Mucosa of descending colon (tissue), 3 donors: ENCODE measurements at places on chromosomes 3 and 15. TPM values are rescaled to one million over a fixed set of nuclear protein-coding genes. Genes with fewer than 3 reads are reported as not detected.

Gene CPN2
- total RNA-seq, result not detected

Gene ZXDC
- 39.4 TPM for total RNA-seq

Gene SST
- total RNA-seq, result 7.2 TPM

Gene RAB27A
- 39.0 TPM for total RNA-seq

Gene SHISA5
- total RNA-seq, result 120 TPM

Gene CCR8
- not detected for total RNA-seq

Gene THSD4
- 46.2 TPM for total RNA-seq

Gene COL6A6
- not detected for total RNA-seq

Gene SCG5
- 4.2 TPM for total RNA-seq

Gene TBC1D23
- total RNA-seq, result 43.5 TPM

DNA sequence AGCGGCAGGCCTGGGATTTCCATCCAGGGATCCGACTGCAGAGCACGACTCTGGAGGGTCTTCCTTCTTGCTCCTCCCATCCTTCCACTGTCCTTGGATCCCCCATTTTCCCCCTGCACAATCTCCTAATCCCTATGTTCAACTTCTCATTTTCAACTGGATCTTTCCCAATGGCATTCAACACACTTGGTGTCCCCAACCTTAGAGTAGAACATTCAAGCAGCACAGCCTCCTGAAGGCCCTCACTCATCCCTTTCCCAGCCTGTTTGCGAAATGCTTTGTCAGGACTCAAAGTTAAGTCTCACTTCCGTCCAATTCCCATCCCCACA lies 32.3 kb downstream of the RPN1 start:
- DNase-seq, result no peak

DNA sequence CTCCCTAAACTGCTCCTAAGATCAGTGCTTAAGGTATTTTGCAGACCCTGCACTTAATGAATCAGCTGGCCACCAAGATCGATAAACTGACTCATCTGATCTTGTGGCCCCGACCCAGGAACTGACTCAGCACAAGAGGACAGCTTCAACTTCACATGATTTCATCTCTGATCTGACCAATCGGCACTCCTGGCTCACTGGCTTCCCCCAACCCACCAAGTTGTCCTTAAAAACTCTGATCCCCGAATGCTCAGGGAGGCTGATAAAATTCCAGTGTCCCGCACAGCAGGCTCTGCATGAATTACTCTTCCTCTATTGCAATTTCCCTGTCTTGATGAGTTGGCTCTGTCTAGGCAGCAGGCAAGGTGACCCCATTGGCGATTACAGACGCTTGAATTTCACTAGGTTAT lies 13.5 kb downstream of the HTR3E start:
- no peak for DNase-seq

DNA sequence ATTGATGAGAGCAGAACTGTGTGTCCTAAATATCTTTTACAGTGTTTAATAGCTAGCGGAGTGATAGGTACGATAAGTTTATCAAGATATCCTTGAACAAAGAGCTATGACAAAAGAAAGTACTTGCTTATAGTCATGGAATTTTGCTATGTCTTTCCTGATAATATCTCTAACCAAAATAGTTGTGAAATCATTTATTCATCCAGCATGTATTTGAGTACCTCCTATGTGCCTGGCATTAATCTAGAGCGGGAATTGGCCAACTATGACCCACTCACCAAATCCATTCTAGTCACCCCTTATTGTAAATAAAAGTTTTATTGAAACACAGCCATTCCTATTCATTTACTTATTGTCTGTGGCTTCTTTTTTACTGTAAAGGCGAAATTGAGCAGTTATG lies 46.6 kb downstream of the ZFAND6 start:
- DNase-seq, result no peak

- DNase-seq, result no peak
Measured at GRCh38 chr3:124149771-124150170, 157.8 kb upstream of the ROPN1 start.

GRCh38 chr3:124838963-124839362 lies 48.2 kb downstream of the ITGB5 start:
- DNase-seq, result no peak

GRCh38 chr15:31427411-31427810 lies 100.8 kb downstream of the KLF13 start:
- no peak for DNase-seq

DNA sequence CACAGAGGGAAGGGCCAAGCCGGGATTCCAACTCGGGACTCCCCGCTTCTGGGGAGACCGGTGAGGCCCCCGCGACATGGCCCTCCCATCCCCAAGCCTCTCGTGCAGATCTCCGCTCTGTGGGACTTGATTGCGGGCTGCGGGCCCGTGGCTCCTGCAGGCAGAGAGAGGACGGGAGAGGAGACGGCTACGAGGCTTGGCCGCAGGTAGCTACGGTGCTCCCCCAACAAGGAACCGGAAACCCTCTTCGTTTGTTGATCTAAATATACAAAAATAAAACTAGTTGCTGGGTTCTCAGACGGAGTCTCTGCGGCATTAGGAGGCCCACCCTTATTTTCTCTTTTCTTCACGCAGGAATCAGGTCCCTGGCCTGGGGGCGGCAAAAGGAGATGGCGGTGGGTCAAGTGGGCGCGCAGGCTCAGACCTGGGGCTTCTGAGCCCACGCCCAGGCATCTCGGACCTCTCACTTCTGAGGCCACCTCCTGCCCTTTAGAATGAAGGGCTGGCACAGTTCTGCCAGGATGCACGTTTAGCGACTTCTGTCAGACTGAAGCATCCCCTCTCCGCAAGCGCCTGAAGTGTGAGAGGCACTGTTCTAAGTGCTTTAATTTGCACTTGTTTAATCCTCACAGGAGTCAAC lies 10.9 kb downstream of the GNB5 start:
- DNase-seq, result peak; percentile 68

DNA sequence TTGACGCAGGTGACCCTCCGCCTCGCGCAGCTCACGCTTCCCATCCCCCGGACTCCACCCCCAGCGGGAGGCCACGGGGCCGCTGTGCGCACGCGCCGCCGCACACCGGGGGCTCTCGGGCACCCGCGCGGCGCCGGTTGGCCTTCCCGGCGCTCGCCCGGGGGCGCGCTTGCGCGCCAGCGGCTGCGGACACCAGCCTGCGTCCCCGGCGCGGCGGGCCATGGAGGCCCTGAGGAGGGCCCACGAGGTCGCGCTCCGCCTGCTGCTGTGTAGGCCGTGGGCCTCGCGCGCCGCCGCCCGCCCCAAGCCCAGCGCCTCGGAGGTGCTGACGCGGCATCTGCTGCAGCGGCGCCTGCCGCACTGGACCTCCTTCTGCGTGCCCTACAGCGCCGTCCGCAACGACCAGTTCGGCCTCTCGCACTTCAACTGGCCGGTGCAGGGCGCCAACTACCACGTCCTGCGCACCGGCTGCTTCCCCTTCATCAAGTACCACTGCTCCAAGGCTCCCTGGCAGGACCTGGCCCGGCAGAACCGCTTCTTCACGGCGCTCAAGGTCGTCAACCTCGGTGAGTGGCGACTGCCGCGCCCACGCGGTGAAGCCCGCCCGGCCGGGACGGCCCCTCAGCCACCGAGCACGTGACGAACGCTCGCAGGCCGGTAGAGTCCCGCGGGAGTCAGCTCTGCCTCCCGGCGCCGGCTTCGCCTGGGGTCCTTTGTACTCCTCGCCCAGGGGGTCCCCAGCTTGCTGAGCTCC lies at the start of gene C15orf61:
TSS of gene C15orf61 (plus strand) at position 103 of the 754 bp plus-strand sequence. CDS start at position 221, 118 bp downstream.
- DNase-seq, result peak; percentile 89

DNA sequence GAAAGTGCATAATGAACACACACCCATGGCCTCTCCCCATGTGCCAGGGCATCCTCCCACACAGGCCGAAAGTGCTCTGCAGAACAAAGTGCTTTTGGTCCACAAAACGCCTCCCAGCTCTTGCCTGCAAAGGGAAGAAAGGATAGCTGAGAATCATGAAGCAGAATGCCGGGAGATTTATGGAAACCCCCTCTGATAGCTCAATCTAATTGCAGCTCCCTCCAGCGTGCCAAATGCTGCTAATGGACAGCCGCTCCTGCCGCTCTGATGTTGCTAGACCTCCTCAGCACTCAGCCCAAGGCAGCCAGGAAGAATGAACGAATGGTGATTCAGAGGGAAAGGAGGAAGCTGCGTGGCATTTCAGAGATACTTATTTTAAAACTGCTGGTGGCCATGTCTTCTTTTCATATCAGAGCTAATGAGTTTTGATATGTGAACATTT lies 145.3 kb downstream of the TJP1 start:
- no peak for DNase-seq

GRCh38 chr3:116112696-116113095 lies 332.6 kb downstream of the LSAMP start:
- DNase-seq, result no peak

GRCh38 chr3:143951351-143951971 lies 20.2 kb upstream of the DIPK2A start:
- no peak for DNase-seq

DNA sequence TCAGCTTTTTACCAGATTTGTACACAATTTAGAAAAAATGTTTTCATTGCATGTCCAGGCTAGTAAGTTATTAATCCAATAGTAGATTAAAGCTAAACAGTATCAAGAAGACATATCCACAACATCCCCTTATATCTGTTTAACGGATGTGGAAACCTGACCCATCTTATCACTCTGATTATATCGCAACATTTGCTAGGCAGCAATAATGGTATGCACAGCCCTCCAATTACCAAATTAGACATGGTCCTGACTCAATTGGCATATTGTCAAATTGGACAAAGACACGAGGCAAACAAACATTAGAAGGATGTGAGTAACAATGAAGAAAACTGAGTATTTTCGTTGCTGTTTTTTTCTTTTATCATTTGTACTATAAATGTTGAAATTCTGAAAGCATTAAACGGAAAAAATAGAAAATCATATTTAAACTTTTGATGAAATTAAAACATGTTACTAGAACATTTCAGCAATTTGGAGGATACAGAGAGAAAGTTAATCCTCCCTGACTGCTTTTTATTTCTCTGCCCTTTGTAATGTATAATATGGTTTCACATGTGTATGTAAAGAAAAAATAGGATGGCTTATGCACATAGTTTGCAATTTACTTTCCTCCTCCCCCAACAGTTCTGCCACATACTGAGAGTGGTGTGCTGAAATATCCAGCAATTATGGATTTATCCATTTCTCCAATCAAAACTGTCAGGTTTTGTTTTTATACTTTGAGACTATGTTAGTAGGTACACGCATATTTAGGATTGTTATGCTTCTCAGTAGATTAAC lies 633.7 kb downstream of the ZIC1 start:
- DNase-seq, result no peak

DNA sequence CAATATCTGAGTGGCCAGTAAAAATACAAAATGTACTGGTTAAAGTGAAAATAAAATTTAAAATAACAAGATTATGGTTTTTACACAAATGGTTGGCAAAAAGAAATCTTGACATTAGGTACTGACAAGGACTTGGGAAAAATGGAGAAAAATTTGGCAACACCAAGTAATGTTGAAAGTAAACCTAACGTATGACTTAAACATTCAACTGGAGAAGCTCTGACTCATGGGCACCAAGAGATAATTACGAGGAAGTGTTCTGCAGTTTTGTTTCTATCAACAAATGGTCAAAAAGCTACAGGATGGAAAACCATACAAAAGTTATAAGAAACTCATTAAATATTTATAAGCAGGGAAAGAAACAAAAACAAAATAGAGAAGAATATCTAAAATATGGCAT lies 177.7 kb downstream of the ZNF385D start:
- no peak for DNase-seq

GRCh38 chr3:146203776-146204175 lies 42.8 kb upstream of the PLOD2 start:
- DNase-seq, result no peak

- DNase-seq, result no peak
Measured at GRCh38 chr3:9785602-9786001, 6.7 kb downstream of the TADA3 start.

DNA sequence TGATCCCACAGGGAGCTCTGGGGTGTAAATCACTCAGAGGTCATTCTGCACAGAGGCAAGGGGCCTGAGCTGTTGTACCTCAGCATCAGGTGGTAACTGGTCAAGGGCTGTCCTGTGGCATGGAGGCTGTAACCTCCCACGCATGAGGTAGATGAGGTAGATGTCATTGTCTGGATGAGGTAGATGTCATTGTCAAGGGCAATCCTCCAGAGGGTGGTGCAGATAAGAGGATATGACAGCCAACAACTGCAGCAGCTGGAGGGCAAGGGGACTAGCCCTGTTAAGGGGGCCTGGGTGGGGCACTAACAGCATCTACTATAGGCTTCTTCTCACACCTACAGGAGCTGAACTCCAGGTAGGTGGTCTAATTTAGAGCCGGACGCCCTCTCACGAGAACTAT lies 55.6 kb downstream of the THRB start:
- DNase-seq, result no peak

- peak; percentile 28 for DNase-seq
Measured at GRCh38 chr3:61725851-61726333, 164.5 kb downstream of the PTPRG start.

- DNase-seq, result no peak
Measured at GRCh38 chr3:196995027-196995426, 26.4 kb upstream of the PIGZ start.

GRCh38 chr3:124552224-124552623 lies 178.0 kb upstream of the UMPS start:
- DNase-seq, result peak; percentile 82

DNA sequence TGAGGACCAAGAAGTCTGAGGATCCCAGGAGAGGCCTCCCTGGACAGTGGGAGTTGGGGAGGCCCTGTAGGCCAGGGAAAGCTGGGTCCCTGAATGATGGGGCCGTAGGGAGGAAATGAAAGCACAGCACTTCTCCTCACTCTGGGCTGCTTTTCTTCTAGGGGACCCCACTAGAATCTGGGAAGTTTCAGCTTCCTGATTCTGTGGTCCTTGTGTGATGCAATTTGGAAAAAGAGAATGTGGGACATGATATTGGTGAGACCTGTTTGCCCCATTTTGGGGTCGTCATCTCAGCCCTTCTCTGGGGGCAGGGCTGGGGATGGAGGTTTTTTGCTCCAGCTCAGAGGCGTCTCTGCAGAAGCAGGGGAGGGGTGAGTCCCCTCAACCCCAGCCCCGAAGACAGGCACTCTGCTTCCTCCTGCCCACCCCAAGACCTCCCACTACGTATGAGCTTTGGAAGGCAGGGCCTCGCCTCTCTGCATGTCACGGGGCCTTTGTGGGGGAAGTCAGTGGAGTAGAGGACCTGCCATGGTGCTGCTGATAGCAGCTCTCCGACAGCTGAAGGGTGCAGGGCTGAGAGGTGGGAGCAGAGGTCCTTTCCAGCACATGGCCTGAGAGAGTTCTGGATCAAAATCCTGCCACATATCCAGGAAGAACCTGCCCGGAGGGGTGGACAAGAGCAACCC lies 1.5 kb upstream of the SNX22 start:
- DNase-seq, result no peak

DNA sequence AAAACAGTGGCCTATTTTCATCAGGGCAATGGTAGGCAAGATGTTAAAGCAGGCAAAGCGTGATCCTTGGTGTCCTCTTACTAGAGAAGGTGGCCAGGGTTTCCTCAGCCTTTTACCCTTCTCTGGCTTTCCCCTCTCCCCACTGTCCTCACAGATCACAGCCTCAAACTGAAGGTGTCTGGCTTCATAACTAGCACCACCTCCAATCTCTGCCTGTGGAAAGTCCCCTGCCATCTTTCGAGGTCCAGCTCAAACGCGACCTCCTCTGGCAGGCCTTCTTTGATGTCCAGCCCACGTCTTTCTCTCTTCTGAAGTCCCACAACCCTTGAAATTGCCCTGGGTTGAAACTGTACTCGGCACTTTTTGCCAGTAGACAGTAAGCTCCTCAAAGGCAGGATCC lies 35.9 kb downstream of the CYP19A1 start:
- no peak for DNase-seq
